Spleen (tissue), 13 donors: ENCODE measurements at places on chromosomes 2 and 18. TPM values are rescaled to one million over a fixed set of nuclear protein-coding genes. Genes with fewer than 3 reads are reported as not detected.

- DNase-seq: no peak
- no peaks in the 10 kb centered on the region for H3K4me1 ChIP-seq
- H3K4me3 ChIP-seq: no peak overlapping the region
- H3K27ac ChIP-seq: no peak overlapping the region
- no peaks in the 10 kb centered on the region for H3K36me3 ChIP-seq
Measured at GRCh38 chr2:129276978-129277584, 702.4 kb upstream of the RAB6C start.

DNA sequence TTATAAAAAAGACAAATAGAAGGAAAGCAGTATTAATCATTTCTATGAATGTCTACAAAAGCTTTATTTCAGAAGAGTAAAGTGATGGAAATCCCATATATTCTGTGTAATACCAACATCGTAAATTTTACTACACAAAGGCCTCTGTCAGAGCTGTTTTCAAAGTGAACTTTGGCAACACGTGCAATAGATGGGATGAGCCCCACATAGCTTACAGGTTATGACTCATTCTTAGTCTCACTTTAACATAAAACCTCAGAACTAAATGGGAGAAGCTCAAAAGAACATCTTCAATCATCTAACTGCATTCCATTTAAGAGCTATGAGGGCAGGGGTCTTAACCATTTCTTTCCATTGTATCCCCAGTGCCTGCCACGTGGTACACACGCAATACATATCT lies 11.5 kb downstream of the VPS4B start:
- no peak overlapping the region for H3K27ac ChIP-seq
- peaks cover 54% of the 10 kb centered on the region for H3K36me3 ChIP-seq
- H3K4me1 ChIP-seq: peaks cover 51% of the 10 kb centered on the region
- H3K27me3 ChIP-seq: no peaks in the 10 kb centered on the region
- DNase-seq: no peak

- H3K4me1 ChIP-seq: no peaks in the 10 kb centered on the region
- no peak overlapping the region for H3K27ac ChIP-seq
- DNase-seq: no peak
Measured at GRCh38 chr2:145123606-145124005, 603.7 kb upstream of the ZEB2 start.

- H3K4me3 ChIP-seq: no peak overlapping the region
- no peak overlapping the region for H3K27ac ChIP-seq
- no peaks in the 10 kb centered on the region for H3K36me3 ChIP-seq
- peaks cover 15% of the 10 kb centered on the region for H3K4me1 ChIP-seq
Measured at GRCh38 chr2:9251154-9252001, 44.8 kb downstream of the ASAP2 start.

DNA sequence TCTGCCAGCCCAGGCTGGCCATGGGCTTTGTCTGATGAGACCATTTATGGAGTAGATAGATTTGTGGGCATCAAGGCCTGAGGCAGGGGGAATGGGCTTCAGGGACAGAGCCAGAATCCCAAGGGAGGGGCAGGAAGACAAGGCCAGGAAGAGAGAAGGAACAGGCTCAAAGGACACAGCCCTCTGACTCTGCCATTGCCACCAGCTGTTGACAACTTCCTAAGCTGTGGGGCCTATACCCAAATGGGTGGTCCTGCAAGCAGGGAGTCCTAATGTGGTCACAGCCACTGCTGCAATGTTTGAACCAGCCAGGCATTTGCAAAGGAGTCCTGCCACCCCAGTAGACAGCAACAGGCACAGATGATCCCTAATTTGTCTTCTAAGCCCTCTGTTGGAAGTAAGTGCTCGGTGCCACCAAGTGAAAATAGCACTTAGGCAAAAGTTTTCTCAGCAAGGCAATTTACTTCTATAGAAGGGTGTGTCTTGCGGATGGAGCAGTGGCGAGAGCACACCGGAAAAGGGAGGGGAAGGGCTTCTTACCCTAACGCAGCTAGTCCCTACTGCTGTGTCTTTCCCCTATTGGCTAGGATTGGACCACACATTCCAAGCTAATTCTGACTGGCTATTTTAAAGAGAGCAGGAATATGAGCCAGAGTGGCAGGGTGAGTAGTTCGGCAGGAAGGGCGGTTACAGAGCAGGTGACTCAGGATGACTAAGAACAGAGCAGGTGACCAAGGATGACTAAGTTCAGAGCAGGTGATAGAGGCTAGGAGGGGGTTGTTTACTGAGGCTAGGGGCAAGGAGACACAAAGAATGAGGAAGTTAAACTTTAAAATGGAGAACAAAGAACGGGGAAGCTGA lies 47.2 kb downstream of the C1QL2 start:
- H3K4me1 ChIP-seq: no peaks in the 10 kb centered on the region
- DNase-seq: no peak
- peaks cover 56% of the 10 kb centered on the region for H3K27me3 ChIP-seq
- no peak overlapping the region for H3K4me3 ChIP-seq

Gene RIT2
- total RNA-seq: not detected

Gene ERBB4
- total RNA-seq: 0.44 TPM

Gene FBXO15
- 0.28 TPM for total RNA-seq

DNA sequence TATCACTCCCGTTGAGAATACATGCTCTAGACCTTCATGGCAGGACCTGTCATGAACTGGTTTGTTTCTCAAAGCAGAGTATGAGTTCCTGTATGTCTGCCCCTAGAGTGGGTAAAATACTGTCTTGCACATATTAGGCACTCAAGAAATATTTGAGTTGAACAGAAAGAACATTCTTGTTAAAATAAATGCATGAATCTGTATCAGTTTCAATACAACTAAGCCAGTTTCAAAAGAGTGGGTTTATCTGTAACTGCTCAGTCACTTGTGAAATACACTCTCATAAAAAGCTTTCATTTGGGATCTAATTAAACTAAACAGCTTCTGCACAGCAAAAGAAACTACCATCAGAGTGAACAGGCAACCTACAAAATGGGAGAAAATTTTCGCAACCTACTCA lies 69.2 kb downstream of the RFTN2 start:
- no peaks in the 10 kb centered on the region for H3K27me3 ChIP-seq
- no peaks in the 10 kb centered on the region for H3K4me1 ChIP-seq
- no peak for DNase-seq
- no peak overlapping the region for H3K4me3 ChIP-seq
- H3K36me3 ChIP-seq: no peaks in the 10 kb centered on the region

DNA sequence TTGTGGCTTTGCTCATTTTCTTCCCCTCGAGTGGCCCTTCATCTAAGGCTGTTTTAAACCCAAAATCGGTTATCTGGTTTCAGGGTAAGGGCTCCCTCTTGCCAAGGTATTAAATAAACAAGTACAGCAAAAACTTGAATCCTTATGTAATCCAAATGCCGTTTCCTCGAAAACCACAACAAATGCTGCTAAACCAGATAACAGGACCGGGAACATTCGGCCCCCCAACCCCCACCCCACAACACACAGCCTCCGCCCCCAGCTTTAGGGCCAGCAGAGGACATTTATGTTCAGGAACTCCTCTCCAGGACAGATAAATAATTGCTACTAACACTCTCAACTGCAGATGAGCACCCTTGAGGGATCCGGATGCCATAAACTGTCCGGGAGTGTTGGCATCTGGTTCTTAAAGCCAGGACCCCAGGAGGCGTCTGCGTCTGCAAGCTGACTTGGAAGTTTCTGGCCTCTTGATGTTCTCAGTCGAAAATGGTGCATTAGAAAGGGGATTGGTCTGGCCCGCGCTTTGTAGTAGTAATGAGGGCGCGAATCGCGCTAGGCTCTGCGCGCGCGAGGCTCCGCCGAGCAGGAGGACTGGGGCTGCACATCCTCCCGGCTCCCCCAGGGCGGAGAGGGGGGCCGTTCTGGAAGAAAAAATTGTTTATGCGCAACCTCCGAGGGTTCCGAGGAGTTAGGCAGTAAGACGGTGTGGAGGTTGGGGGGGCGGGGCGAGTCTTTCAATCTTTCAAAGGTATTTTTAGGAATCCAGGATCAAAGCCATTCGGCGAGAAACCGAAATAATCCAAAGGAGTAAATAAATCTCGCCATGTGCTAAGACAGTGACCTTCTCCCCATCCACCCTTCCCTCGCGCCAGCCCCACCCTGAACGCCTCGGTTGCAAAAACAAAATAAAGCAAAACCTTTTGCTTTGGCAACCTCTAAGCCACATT lies 3.9 kb upstream of the ID2 start:
- peaks cover 16% of the 10 kb centered on the region for H3K27me3 ChIP-seq
- peaks cover 52% of the 10 kb centered on the region for H3K4me1 ChIP-seq
- no peaks in the 10 kb centered on the region for H3K36me3 ChIP-seq
- H3K27ac ChIP-seq: peak overlapping the region; percentile 95
- DNase-seq: peak; percentile 84
- peak overlapping the region; percentile 50 for H3K4me3 ChIP-seq

Gene SLC16A14
- total RNA-seq: 16.2 TPM

GRCh38 chr2:100957996-100958653 lies 44.0 kb upstream of the RPL31 start:
- H3K27me3 ChIP-seq: no peaks in the 10 kb centered on the region
- DNase-seq: peak; percentile 24
- no peak overlapping the region for H3K27ac ChIP-seq
- H3K4me3 ChIP-seq: no peak overlapping the region
- H3K36me3 ChIP-seq: no peaks in the 10 kb centered on the region
- H3K4me1 ChIP-seq: no peaks in the 10 kb centered on the region

Gene BOLL
- not detected for total RNA-seq

Gene AQP4
- total RNA-seq: 0.32 TPM

DNA sequence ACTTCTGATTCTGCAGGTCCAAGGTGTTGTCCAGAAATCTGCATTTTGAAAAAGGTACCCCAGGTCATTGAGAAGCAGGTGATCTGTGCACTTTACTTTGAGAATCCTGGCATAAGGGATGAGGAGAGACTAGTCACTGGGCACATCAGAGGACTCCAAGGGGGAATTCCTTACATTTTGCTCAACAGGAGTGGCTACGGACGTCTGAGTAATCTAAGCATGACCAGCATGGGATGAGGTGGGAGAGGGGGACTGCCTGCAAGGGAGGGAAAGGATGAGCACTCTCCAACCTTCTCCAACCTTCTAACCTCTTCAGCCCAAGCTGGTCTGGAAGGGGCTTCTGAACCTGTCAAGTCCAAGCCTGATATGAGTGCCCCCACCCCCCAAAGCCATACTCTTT lies 55.5 kb downstream of the MARCHF4 start:
- no peaks in the 10 kb centered on the region for H3K36me3 ChIP-seq
- no peak overlapping the region for H3K4me3 ChIP-seq
- H3K4me1 ChIP-seq: no peaks in the 10 kb centered on the region
- no peak overlapping the region for H3K27ac ChIP-seq
- H3K27me3 ChIP-seq: no peaks in the 10 kb centered on the region

Gene CEBPZ
- total RNA-seq: 52.4 TPM

DNA sequence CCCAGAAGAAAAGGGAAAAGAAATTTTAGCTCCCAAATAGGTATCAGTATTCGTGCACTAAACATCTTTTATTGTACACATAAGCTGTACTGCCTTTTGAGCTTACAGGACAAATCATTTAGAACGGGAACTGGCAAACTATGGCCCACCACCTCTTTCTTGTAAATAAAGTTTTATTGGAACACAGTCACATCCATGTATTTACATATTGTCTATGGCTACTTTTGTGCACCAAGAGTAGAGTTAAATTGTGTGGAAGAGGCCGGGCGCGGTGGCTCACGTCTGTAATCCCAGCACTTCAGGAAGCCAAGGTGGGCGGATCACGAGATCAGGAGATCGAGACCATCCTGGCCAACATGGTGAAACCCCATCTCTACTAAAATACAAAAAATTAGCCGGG lies 5.7 kb downstream of the TM4SF20 start:
- no peak for DNase-seq
- H3K27me3 ChIP-seq: no peaks in the 10 kb centered on the region

DNA sequence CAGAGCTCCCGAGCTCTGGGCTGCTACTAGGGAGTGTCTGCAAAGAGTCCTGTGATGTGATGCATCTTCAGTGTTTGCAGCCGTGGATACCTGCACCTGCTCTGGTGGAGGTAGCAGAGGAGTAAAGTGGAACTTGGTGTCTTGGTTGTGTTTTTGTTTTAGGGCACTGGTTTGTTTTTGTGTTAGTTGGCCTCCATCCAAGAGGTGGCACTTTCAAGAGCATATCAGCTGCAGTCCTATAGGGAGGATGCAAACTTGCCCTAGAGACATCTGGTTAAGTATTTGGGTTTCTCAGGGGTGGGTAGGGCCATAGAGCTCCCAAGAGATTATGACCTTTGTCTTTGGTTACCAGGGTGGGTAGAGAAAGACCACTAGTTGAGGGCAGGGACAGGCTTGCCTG lies 1249.0 kb upstream of the FAM98A start:
- no peaks in the 10 kb centered on the region for H3K4me1 ChIP-seq
- H3K36me3 ChIP-seq: no peaks in the 10 kb centered on the region
- DNase-seq: no peak
- no peaks in the 10 kb centered on the region for H3K27me3 ChIP-seq
- H3K27ac ChIP-seq: no peak overlapping the region
- H3K4me3 ChIP-seq: no peak overlapping the region

GRCh38 chr18:54163453-54163852 lies 61.0 kb downstream of the MBD2 start:
- H3K27me3 ChIP-seq: no peaks in the 10 kb centered on the region
- H3K36me3 ChIP-seq: peaks cover 51% of the 10 kb centered on the region
- DNase-seq: no peak
- H3K4me1 ChIP-seq: no peaks in the 10 kb centered on the region
- H3K27ac ChIP-seq: no peak overlapping the region
- no peak overlapping the region for H3K4me3 ChIP-seq

DNA sequence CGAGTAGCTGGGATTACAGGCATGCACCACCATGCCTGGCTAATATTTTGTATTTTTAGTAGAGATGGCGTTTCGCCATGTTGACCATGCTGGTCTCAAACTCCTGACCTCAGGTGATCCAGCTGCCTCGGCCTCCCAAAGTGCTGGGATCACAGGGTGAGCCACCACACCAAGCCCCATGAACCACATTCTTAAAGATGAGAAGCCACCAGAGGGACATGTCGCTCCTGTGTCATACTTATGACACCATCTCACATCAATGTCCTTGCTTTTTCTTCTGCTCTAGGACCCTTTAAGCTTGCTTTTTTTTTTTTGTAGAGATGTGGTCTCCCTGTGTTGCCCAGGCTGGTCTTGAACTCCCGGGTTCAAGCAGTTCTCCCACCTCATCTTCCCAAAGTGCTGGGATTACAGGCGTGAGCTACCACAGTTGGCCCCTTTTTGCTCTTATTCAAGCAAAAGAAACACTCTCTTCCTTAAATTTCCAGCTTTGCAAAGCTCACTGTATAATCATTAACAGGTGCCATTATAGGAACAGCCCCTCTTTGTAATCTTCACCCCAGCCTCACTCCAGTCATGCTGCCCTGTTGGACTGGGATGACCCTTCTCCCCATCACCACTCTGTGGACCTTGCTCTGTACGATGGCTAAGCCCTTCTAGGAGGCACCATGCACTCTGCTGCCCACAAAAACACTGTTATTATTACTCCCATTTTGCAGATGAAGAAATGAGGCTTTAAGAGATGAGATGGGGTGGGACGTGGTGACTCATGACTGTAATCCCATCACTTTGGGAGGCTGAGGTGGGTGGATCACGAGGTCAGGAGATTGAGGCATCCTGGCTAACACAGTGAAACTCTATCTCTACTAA lies 10.8 kb upstream of the KCNG3 start:
- H3K27me3 ChIP-seq: no peaks in the 10 kb centered on the region
- H3K27ac ChIP-seq: no peak overlapping the region
- H3K36me3 ChIP-seq: no peaks in the 10 kb centered on the region
- no peak overlapping the region for H3K4me3 ChIP-seq

- H3K27ac ChIP-seq: no peak overlapping the region
- H3K36me3 ChIP-seq: no peaks in the 10 kb centered on the region
- DNase-seq: no peak
Measured at GRCh38 chr2:191152482-191153240, 1.9 kb upstream of the STAT4 start.

- DNase-seq: no peak
- no peak overlapping the region for H3K27ac ChIP-seq
- H3K36me3 ChIP-seq: peaks cover 3% of the 10 kb centered on the region
- H3K4me1 ChIP-seq: peaks cover 13% of the 10 kb centered on the region
- H3K4me3 ChIP-seq: no peak overlapping the region
Measured at GRCh38 chr18:58390399-58390798, 238.5 kb downstream of the ALPK2 start.

Gene HS1BP3
- total RNA-seq: 21.1 TPM
